ENCODE measurements at places on chromosomes 6 and 20.

DNA sequence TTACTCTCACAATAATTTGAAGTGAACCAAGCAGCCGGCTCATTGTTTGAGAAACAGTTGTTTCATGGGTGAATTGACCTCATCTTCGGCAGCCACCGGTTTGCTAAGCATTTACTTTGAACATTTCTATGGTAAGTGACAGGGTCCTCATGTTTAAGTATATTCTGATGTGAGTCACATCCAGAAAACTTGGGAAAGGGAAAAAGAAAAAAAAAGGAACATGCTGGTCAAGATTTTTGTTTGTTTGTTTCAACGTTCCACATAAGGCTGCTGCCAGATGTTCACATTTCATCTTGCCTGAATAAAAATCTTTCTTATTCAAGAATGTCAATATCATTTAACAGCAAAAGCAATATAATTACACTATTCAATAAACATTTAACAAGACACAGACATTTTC, 55.0 kb upstream of the EXOC2 start:
- no peak for DNase-seq

GRCh38 chr6:30500421-30501355, 11.4 kb downstream of the HLA-E start:
- no peak for DNase-seq

DNA sequence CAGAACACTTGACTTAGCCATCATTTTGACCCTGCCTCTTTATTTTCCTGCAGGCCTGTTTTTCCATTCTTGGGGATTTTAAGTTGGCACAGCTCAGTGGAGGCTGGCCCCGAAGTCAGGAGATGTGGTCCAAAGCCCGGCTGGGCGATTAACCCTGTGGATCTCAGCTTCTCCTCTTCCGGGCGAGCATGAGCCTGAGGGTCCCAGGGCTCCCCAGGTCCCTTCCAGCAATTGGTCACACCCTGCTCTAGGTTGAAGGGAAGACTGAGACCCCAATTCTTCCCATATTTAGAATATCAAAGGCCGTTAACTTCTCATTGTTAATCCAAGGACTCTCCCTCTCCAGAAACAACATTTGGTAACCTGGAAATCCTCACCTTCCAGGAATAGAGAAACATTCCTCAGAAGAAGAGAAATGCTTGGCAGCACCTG, 2.3 kb downstream of the THBS2 start:
- no peak for DNase-seq

DNA sequence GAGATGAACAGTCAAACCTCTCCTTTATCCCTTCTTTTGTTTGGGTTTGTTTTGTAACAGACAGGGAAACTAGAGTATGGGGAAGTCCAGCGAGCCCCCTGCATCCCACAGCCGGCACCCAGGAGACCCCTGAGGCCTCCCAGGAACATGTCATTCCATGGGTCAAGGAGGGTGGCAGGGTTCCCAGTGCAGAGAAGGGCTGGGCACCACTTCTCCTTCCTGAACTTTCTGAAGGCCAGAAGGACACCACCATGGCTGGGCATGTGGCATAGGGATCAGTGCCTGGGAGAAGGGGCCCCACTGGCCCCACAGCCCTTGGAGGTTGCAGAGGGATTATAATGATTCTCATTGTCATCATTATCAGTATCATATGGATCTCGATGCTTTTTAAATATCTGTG, 13.9 kb upstream of the CST7 start:
- DNase-seq = no peak

- DNase-seq = no peak
Measured at GRCh38 chr6:110037726-110038295, 59.7 kb downstream of the GPR6 start.

GRCh38 chr6:152301021-152301764, 336.0 kb downstream of the SYNE1 start:
- no peak for DNase-seq

DNA sequence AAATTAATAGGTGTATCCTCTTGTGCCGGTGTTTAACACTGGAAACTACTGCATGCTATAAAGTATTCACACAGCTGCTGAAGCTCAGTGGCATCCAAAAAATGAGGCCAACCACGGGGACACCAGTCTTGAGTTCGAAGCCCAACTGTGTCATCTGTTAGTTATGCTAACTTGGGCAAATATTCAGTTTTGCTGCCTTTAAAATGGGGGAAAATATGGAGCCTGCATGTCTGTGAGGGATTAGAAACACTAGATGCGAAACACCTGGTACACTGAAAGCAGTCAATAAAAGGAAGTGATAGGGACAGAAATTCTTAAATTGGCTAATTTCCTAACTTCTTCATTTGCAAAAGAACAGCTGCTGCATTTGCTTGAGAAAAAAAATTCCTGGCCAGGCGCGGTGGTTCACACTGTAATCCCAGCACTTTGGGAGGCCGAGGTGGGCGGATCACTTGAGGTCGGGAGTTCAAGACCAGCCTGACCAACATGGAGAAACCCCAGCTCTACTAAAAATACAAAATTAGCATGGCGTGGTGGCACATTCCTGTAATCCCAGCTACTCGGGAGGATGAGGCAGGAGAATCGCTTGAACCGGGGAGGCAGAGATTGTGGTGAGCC, 36.6 kb upstream of the MLIP start:
- no peak for DNase-seq

DNA sequence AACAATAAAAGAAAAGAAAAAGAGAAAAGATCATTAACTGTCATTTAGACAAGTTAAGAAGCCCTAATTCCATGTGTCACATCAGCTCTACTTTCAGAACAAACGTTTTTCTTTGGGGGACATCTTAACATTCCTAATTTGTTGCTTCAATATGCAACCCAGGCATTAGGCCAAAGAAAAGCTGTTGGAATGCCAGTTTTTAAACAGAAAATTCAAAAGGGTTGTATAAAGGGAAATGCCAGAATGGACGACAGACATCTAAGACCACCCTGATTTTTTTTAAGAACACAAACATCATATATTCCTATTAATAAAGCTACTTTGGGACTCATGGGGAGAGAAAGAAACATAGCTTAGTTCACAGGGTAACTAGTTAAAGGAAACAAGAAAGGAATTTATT, 315.0 kb downstream of the GMDS start:
- no peak for DNase-seq

GRCh38 chr6:124056407-124057334, 253.0 kb downstream of the NKAIN2 start:
- no peak for DNase-seq

DNA sequence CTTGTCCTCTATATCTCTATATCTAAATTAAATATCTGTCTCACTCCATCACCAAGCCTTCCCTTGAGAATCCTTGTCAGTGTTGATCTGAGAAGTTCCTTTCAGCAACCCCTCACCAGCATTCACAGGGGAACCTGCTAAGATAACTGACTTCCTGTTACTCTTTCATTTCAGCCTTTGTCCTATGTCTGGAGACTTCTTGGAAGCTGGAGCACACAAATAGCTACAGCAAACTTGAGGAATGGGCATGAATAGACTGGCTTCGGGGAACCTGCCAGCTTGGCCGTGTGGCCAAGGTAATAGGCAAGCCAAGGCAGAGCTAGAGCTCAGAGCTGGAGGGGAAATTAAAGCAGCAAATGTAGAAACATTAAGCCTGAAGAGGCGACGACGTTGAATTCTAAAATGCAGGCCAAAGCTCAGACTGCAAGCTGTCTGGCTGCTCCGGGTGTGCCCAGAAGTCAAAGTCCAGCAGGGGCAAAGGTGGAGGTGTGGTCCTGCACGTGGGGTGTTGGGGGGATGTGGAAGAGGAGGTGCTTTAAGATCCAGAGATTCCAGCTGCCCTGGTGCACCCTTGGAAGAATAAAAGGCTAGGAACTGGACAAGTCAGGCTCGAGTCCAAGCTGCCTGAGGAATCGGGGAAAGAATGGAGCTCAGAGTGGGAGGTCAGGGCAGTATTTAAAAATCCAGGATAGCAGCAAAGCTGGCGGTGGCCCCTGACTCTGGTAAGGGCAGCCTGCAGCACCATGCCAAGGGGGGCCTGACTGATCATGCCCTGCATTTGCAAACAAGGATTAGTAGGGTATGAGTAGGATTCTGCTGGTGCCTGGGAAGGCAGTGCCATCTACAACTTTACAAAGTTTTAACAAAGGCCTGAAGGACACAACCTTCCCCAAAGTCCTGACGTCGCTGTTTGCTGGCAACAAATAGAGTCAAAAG, 185.0 kb upstream of the SGK1 start:
- no peak for DNase-seq

DNA sequence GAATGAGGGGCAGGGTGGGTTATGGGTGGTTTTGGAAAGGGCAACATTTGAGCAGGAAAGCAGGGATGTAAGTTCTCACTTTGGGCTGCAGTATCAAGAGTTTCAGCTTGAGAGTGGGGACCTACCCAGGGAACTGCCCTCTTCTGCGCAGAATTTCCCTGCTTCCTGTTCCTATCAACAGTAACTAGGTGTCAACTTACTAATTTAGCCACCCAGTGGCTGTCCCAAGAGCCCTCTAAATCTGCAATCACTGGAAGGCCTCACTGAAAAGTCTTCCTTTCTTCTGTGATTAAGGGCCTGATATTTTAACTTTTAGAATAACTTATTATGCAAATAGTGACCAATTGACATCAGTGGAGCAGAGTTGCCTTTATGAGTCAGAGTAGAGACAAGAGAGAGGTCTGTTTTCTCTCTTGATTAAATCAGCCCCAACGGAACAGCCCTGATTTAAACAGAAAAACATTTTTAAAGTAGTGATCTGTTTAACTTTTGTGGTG, 118.2 kb upstream of the RIPOR2 start:
- DNase-seq = peak; percentile 80

- DNase-seq = no peak
Measured at GRCh38 chr6:121437851-121438651, 2.6 kb downstream of the GJA1 start.

DNA sequence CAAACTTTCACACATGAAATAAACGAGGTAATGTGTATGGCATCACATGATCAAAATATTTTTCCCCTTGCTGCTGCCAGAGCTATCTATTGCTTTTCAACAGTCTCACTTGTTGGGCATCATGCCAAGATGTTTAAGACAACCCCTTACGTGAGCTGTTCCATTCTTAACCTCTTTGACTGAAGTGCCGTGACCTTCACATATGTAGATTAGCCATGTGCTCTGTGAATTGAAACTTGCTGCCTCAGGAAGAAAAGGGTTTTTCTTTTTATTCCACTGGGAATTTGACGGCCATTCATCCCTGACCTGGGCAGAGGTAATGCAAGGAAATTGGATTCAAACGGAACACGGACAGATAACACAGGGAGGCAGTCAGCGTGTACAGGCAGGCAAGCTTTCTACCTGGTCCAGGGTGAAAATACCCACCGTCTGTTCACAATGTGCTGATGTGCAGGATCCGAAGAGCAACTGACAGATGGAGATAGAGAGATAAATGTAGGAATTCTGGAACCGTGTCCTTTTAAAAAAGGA, 14.2 kb downstream of the ARID1B start:
- peak; percentile 84 for DNase-seq

GRCh38 chr6:54909184-54909583, 62.6 kb downstream of the FAM83B start:
- DNase-seq = no peak

GRCh38 chr6:43705996-43706395, 18.4 kb upstream of the MRPS18A start:
- DNase-seq = no peak

DNA sequence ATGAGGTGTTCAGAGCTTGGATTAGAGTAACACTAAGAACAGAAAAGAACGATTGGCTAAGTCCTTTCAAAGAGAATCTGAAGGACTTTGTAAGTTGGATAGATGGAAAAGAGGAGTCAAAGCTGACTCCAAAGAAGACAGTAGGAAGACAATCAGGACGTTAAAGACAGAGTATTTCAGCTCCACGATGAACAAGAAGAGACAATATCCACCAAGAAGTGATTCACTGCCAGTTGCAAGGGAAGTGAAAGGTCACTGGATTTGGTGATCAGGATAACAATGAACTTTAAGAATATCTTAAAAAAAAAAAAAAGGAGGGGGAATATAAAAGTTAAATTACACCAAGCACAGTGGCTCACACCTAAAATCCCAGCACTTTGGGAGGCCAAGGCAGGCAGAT, 17.9 kb downstream of the REPS1 start:
- no peak for DNase-seq

GRCh38 chr20:24194143-24194542, 205.6 kb upstream of the GGTLC1 start:
- no peak for DNase-seq

DNA sequence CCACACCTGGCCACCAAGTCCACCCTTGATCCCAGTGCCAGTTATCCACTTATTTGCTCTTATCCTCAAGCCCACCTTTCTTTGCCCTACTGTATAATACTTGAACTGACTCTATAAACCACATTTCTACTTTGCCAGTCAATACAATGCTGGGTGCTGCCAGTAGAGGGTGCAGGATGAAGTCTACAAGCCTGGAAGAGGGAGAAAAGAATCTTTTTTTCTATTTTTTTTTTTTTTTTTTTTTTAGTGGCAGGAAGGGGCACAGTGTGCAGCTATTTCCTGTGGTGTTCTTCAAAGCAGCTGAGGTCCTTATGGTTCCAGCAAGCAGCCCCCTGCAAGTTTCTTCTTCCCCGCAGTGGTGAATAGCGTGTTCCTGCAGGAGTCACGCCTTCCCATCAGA, 22.2 kb upstream of the GABRR1 start:
- DNase-seq = peak; percentile 56

GRCh38 chr6:155038104-155038503, 43.0 kb downstream of the TIAM2 start:
- no peak for DNase-seq

DNA sequence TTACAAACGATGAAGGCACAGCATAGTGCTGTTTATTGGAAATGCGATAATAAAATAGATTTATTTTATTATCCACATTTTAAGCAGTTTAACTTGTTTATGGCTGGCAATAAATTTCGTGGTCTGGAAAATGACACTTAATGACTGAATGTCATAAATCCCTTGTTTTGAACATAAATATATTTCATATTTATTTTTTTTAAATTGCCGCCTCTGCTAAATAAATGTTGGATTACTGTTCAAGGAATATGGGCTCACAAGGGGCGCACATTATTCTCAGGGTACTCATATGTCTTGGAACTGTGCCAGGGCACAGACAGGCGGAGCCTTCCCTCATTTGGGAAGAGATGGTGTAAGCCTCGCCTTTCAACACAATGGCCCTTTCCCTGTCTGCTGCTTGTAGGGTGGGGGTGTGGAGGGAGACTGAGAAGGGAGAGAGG, 134.3 kb downstream of the PXDC1 start:
- DNase-seq = no peak

DNA sequence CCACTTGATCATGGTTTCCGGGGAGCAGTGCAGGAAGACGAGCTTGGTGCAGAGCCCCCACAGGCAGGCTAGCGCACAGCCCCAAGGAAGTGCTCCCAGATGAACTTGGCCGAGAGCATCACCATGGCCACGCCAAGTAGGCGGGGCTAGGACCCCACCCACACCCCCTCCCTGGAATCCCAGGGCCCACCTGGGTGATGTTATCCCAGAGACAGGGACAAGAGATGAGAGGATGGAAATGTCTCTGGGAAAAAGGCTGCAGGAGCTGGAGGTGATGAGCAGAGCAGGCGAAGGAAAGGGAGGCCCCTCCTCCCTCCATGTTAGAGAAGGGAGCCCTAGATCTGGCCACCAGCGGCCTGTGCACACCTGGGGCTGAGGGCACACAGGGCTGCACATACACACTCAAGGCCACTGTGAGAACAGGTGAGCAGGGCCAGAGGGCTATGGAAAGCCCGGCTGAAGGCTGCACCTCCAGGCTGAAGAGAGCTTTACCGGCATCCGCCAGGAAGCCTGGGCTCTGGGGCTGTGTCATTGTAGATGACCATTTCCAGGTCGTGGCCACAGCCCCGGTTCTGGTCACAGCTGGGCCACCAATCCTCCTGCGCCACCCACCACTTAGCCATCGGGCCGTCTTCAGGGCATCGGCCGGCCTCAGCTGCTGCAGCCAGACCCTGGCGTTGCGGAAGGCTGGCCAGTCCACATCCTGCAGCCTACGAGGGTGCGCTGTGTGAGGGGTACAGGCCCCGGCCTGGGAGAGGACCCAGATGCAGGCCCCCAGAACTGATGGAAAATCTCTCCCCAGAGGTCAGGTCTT, 24.9 kb downstream of the NPEPL1 start:
- no peak for DNase-seq

Measured in SK-MEL-5 (cell line).